ENCODE measurements at places on chromosomes 3 and 15. TPM values are rescaled to one million over a fixed set of nuclear protein-coding genes. Genes with fewer than 3 reads are reported as not detected.

The PCLAF gene
- total RNA-seq: 3.1 TPM

The DRD3 gene
- not detected for total RNA-seq

The GOLGA6A gene
- 1.6 TPM for total RNA-seq

The CCDC54 gene
- total RNA-seq: not detected

GRCh38 chr15:93164409-93164808, 75.4 kb upstream of the RGMA start:
- DNase-seq: no peak

GRCh38 chr3:106097817-106098435, 229.1 kb upstream of the CBLB start:
- no peak for DNase-seq

The GRIP2 gene
- total RNA-seq: 0.40 TPM

- no peak for DNase-seq
These were observed 33.8 kb downstream of the CHDH start for GRCh38 chr3:53812434-53812833.

The CATSPER2 gene
- 1.8 TPM for total RNA-seq
